ENCODE measurements at places on chromosomes 7 and 10.

DNA sequence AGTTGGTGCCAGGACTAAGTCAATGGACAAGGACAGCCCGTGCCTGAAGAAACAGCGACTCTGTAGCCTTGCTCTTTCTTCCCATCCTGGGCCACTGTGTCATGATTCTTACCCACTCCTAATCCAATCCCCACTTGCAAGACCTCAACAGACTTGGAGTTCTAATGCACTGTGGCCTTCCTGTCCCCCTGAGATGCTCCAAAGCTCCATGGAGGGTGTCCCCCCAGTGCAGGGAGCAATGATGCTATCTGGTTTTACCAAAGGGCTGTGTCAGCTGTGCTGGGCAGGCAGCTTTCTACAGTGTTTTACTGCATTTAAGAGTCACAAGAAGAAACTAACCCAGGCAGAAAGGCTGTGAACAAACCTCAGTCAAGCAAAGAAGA, 108.1 kb downstream of the PRKAG2 start:
- DNase-seq, result no peak

GRCh38 chr7:148149730-148150129, 440.8 kb upstream of the C7orf33 start:
- DNase-seq, result no peak

GRCh38 chr7:80749270-80749669, 110.8 kb downstream of the CD36 start:
- no peak for DNase-seq

DNA sequence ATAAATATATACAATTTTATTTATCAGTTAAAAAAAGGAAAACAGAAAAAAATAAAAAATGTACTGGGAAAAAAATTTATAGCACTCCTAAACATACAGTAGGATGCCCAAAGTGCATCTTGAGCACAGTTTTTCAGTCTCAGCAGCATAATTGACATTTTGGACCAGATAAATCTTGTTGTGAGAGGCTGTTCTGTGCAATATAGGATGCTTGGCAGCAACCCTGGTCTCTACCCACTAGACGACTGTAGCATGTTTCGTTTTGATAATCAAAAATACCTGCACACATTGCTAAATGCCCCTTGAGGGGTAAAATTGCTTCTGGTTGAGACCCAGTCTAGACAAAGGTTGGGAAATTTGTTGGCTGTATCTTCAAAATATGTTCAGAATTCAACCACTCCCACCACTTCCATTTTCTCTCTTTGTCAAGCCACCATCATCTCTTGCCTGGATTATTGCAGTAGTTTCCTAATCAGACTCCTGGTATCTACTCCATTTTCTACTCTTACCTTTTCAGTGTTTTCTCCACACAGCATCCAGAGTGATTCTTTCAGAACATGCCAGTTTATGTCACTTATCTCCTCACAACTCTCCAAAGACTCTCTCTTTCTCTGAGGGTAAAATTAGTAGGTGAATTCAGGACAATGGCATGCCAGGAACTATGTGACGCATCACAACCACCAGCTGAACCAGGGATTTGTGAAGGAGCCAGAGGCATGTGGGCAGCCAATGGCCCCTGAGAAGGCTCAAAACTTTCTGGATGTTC, 91.4 kb downstream of the GPR85 start:
- no peak for DNase-seq

DNA sequence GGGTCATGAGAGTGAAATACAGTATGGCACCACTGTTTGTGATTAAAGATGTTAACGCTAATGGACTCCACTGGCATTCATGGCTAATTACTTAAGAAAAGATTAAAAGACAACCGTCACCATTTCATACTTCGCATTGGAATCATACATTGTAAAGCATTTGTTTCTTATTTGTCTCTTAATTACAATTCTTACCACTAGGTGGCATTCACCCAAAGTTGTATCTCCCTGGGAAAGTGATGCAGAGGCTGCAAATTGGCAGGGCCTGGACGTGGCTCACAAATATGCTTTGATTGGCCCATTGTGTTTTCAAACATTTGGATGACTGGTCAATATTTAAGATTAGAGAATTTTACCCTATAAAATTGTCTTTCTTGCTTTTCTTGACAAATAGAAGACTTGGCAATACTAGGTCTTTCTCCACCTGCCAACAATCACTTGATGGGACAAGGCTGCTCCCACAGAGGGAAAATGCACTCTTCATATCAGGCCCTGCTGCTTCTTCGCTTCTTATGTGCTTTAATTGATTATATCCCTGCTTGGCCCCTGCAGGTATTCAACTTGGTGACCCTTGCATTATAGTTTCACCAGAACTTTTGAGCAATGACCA, 72.1 kb upstream of the STARD3NL start:
- peak; percentile 38 for DNase-seq

DNA sequence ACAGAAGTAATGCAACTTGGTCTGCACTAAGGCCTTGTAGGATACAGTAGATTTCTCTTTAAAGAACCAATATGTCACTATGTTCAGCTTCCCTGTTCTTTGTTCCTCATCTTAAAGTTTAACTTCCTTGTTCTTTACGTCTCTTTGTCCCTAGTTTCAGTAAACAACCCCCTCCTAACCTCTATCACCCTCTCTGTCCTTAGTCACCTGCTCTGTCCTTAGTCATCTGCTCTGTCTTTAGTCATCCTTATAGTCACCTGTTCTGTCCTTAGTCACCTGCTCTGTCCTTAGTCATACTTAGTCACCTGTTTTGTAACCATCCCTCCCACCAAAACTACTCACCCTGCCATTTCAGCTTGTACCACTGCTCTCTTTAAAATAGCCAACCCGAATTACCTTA, 144.6 kb upstream of the TMEM106B start:
- DNase-seq, result no peak

DNA sequence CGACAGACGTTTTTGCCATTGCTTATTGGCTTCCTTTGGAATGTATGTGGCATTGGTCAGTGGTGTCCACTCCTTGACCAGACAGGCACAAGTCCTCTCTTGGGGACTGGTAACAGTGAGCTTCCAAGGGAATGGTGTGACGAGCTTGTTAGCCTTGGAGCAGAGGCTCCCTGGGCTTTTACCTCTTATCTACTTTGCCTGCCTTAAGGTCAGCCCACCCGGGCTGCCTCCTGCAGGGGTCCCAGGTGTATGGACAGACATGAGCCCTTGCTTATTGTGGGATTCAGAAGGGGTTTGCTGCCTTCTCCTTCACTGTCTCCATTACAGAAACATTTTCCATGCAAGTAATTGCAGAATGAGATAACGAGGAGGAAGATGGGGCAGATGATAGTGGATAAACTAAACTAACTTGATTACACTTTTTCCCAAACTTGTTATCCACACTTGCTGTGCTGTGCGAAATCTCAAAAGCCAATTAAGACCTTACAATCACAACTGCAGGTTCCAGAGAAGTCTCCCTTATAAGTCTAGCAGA, 29.7 kb downstream of the PLPP4 start:
- no peak for DNase-seq

- DNase-seq, result no peak
These were observed 33.7 kb upstream of the CSTF2T start for GRCh38 chr10:51733057-51733456.

DNA sequence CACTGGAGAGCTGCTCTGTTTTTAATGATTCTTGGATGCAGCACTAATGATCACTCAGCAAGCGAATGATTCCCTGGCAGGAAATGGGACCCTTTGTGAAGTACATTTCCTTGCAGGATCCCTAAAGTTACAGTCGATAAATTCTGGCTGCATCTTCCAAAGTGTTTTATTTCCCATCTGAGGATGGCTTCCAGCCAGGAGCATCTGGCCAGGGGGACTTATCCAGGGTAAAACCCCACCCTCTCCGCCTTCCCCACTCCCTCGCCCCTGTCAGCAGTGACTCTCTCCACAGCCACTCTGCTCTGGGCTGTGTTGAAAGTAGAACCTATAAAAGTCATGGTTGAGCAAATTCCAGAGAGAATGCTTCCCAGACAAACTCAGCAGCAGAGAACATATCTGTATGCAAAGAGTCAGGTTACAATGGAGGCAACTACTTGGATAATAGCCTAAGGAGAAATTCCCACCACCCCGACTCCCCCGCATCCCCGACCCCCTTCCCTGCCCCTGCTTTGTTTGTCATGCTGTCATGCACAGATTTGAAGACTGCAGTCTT, 111.0 kb upstream of the ANLN start:
- peak; percentile 61 for DNase-seq

DNA sequence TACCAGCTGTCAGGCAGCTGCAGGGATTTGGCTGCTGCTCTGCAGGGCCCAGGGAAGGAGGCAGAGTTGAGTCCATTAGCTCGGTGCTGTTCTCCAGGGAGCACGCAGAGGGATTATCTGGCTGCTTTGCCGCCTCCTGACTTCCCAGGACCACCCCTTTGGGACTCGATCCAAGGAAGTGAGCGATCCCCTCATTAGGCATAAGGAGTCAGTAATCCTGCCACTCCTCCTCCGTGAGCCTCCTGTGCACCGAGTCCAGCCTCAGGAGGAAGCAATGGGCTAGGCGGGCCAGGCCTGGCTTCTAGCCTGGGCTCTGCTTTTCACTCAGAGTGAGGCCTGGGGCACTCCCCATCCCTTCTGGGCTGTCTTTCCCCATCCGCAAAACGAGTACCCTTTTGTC, 417.9 kb downstream of the RPS24 start:
- DNase-seq, result no peak

GRCh38 chr7:57769958-57770357, 320.0 kb downstream of the ZNF716 start:
- no peak for DNase-seq

- DNase-seq, result no peak
These were observed 272.7 kb downstream of the KLF6 start for GRCh38 chr10:3512263-3512662.

DNA sequence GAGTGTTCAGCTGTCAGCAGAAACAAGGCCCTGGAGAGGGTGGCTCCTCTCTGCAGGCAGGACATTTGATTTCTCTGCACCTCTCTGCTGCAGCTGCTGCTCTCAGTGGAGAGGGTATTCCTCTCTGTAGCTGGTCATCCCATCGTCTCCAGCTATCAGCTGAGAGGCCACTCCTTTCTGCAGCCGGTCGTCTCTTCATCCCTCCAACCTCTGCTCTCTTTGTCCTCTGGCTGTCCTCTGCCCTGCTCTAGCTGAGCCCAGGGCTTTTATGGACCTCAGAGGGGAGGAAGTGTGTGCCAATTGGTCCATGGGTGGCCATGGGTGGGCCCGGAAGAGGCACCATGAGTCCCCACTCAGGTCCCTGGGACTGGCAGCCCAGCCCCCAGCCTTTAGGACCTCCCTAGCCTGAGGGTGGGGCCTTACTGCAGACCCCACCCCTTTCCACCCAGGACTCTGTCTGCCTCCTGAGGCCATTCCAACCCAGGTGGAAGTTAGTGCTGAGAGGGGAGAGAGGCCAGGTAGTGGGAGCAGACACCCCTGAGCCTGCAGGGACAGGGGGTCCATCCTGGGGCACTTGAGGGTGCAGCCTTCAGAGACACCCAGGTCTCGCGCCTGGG, 26.2 kb upstream of the CDCA7L start:
- DNase-seq, result no peak

GRCh38 chr7:95365151-95365550, 31.0 kb downstream of the PON3 start:
- no peak for DNase-seq

GRCh38 chr7:55657654-55658053, 85.4 kb upstream of the VOPP1 start:
- DNase-seq, result no peak

GRCh38 chr10:37289833-37290464, 164.6 kb downstream of the ANKRD30A start:
- no peak for DNase-seq

GRCh38 chr10:127254276-127254675, 57.9 kb upstream of the INSYN2A start:
- no peak for DNase-seq

DNA sequence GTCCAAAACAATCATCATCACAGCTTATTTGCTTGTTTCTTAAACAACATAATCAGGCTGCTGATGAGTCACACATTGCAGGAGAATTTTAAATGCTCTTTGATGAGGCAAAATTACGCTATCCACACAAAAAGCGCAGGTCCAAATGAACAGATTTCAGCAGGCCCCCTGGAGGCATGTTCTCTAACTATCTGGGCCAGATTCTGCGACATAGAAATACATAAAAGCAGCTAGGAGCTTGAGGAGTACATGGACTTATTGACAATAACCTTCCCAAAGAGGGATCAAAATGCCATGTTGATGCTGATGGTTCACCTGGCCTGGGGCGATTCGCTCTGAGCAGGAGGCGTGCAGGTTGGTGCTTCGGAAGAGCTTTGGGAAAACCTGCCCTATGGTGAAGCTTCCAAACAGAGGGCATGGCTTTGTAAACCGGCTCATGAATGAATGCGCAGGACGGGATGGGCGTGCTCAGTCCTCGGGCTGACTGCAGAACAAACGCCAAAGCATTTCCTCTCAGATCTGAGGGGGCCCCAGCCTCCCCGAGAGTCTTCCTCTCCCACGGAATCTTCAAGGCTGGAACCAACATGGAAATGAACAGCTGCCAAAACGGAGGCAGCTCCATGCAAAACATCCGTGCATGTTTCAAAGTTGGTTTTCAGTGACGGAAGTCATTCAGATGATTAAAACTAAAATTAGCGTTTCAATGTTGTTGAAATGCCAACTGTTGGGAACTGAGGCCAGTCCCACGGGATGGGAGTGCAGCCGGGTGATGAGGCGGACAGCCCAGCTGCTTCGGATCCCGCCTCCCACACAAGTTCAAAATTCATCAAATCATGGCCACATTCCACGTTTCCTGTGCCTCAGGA, 179.6 kb downstream of the TCERG1L start:
- no peak for DNase-seq

- no peak for DNase-seq
These were observed 535.6 kb upstream of the GHITM start for GRCh38 chr10:83603708-83604107.

DNA sequence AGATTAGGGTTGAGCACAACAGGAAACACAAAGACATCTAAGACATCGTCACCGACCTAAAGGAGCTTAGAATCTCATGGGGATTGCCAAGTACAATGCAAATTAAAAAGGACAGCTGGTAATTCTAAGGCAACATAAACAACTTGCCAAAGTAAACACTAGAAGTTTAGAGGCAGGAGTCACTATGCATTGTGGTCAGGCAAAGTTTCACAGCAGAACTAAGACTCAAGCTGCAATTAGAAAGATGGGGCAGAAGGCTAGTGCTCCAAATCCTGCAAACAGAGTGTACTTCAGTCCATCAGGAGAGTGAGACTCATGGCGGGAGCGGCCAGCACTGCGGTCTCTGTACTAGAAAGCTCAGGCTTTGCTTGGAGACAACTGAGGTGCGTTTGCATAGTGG, 52.7 kb downstream of the HIPK2 start:
- DNase-seq, result no peak

DNA sequence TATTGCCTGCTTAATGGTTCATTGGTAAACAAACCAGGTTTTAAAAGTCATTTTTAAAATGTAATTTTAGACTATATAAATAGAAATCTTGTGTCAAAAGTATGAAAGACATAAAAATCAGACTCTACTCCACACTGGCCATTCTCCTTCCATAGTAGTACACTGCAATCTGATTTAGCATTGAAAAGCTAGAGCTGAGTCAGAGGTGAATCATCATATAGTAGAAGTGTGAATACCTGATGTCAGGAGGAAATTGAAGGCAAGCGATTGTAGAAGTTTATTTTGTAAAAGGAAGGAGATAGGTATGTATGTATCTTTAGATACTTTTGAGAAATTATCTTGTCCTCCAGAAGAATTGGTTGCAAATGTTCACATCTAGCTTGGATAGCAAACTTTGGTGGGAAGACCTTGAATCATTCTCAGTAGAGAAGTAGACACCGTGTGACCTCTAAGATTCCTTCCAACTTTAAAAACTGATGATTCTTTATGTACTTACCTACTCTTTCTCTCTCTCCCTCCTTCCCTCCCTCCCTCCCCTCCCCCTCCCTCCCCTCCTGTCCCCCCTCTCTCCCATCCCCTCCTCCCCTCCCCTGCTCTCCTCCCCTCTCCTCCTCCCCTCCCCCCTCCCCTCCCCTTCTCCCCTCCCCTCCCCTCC, 88.1 kb downstream of the BTAF1 start:
- no peak for DNase-seq

- DNase-seq, result no peak
These were observed 570 bp downstream of the TBC1D12 start for GRCh38 chr10:94402843-94403379.
